WTC11 (cell line): ENCODE measurements at places on chromosomes 12 and 14. TPM values are rescaled to one million over a fixed set of nuclear protein-coding genes. Genes with fewer than 3 reads are reported as not detected.

The IAPP gene
- not detected in 3 replicates for total RNA-seq

The FGF6 gene
- total RNA-seq = not detected in 3 replicates

DNA sequence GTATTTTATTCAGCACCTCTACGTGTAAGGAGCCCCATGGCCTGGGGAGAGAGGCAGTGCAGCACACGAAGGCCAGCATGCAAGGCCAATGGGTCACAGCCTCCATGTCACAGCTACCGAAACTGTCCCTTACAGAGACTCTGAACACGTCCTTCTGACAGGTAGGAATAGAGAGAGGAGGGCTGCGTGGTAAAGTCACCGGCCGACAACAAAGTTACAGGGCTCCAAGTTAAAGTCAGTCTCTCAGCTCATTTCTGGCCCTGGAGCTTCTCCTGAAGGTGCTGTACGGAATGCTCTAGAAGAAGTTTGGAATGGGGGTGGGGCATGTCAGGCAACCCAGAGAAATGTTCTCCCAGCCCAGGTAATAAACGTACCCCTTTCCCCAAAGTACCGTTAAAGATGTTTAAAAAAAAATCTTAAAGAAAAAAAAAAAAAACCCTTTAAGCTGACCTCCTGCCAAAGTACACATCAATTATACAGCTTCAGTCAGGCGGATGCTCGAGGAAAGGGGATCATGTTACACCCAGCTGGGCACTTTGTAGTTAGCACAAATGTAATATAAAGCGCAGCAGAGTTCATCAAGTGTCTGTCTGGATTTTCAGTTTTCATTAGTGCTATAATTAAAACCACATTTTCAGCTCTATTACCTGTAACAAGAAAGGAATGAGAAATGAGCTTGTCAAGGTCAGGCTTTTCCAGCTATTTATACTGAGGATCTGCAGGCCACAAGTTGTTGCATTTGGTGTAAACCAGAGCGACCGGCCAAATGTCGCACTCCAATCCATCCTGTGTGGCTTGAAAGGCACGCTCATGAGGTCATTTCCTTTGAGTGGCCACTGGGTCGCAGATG is 53.3 kb upstream of the CDKN3 start:
- DNase-seq = no peak

DNA sequence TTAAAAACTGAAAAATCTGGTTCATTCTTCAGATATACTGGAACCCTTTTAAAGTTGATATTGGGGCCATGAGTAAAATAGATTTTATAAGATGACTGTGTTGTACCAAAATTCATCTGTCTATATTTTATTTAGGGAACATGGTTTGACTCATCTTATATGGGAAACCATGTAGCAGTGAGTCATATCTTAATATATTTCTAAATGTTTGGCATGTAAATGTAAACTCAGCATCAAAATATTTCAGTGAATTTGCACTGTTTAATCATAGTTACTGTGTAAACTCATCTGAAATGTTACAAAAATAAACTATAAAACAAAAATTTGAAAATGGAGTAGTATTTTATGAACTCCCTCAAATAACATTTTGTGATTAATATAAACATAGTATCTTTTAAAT is 14.2 kb downstream of the PTGER2 start:
- DNase-seq = no peak

DNA sequence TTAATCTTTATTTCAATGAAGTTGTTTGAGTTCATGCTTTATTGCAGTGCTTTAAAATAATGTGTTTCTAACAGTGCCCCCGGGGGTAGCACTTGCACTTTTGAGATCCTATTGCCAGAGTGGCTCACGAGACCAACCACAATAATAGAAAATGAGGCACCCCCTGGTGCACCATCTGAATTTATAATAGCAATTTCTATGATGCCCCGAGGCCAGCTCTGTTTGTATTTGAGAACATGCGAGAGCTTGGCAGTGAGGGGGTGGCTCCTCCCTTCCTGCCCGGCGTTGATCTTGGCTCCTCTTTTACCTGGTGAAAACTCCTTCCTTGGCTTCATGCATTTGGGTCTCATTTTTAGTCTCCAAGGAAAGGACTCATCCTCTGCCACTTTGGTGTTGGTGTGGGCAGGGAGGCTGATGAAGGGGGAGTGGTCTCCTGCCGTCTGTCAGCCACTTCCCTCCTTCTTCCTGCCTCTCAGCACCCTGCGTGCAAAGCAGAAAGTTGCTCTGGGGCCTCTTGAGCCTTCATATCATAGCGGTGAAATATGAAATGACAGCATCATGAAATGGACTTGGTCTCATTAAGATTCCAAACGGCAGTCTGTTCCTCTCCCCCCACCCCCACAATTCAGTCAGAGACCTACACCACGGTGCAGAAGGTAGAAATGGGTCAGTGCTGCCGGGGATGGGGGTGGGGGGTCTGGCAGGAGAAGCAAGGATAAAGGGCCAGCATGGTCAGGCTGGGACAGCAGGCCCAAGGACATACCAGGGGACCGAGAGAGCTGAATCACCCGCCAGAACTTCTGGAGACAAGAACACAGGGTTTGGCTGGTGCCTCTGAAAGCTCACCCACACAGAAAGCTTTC is 17.7 kb upstream of the NRXN3 start:
- DNase-seq = no peak
